ENCODE measurements at places on chromosomes 2 and 18.

- no peak for DNase-seq
Observed at GRCh38 chr2:109594246-109594885, 19.4 kb downstream of the SEPTIN10 start.

GRCh38 chr2:15111718-15112117 lies 449.4 kb downstream of the NBAS start:
- DNase-seq: no peak

DNA sequence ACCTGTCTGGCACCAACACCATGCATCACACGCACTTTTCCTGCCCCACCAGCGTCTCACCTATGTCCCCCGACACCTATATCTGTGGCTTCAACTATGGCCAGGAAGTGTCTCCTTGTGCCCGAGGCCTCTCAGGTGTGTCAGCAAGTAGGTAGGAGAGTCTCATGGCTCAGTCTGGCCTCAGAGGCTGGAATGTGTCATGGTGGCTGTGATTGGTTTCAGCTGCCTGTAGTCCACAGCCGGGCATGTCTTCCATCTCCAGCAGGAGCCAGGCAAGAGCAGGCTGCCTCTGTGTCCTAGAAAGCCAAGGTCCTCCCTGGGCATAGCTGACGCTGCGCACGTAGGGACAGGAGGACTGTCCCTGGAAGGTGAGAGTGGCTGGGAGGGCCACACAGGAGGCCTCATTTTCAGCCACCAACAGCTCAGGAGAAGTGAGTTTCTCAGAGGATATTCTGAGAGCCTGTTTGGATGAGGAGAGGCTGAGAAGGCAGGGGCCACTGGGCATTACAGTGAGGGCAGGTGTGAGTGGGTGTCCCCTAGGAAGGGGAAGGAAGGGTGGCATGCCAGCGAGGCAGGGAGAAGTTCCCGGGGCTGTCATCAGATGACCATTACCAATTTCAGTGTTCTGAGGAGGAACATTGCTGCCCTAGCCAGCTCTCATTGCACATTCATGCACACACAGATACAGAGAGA lies 47.2 kb downstream of the SDC1 start:
- no peak for DNase-seq

DNA sequence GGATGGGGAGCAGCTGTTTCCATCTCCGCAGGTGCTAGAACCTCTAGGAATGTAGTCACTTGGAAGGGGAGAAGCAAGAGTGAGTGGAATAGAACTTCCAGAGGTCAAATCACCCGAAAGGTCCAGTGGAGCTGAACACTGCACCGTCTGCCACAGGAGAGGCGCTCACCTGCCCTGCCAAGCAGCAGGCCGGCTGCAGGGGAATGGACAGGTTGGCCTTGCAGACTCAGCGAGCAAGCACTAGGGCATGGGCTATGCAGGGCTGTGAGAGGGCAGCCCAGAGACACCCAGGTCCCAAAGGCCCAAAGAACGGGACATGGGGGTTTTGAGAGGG lies 214.2 kb downstream of the TNS1 start:
- no peak for DNase-seq

DNA sequence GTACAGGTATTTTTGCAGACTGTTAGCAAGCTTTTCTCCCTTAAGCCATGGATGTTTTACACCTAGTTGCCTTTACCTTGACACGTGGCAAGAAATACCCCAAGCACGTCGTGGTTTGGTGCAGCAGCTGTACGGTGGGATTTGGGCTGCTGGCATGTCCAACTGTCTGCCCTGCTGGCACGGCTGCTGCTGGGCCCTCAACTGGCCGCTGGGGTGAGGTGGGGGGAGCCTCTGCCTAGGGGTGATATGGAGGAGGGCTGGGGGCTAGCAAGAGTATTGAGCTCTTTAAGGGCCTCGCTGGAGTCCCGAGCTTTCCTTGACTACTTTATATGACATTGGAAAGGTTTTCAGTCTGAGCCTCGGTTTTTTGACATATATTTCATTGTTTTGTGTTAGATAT lies 41.6 kb downstream of the LPIN1 start:
- DNase-seq: no peak

- no peak for DNase-seq
Observed at GRCh38 chr2:184610891-184611290, 12.6 kb downstream of the ZNF804A start.

- no peak for DNase-seq
Observed at GRCh38 chr2:26916128-26916692, 54.2 kb upstream of the MAPRE3 start.

GRCh38 chr18:21242780-21243401 lies 859 bp downstream of the GREB1L start:
- no peak for DNase-seq

DNA sequence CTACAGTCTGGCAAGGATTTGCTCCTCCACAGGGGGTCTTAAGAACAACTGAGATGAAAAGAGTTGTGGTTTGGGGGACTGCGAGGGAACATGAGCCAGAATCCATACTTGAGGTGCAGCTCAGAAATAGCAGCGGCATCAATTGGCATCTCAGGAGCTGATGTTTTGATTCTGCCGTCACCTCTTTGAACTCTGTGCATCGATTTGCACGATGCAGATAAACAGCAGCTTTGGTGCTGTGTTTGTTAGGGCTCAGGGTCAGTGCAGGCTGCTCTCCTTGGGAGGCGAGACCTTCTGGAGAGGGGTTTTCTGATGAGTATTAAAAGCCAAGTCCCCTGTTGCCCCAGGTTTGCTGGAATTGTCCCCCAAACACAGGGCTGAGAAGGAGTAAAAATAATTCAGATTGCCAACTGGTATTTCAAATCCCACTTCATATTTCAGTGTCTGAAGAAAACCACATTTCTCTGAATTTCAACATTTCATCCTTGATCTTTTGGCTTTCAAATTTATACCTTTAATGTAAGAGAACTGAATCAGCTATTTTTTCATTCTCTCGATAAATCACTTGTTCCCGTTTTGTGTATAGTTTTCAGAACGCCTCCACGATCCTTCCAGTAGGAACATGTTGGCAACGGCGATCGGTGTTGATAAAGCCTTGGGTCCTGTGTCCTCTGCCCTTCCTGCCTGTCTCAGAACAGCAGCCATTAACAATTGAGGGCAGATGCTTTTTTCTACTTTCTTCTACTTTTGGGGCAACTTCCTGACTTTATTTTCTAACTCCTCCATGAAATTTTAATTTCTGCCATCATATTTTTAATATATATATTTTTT lies 65.0 kb downstream of the RAB31 start:
- no peak for DNase-seq

DNA sequence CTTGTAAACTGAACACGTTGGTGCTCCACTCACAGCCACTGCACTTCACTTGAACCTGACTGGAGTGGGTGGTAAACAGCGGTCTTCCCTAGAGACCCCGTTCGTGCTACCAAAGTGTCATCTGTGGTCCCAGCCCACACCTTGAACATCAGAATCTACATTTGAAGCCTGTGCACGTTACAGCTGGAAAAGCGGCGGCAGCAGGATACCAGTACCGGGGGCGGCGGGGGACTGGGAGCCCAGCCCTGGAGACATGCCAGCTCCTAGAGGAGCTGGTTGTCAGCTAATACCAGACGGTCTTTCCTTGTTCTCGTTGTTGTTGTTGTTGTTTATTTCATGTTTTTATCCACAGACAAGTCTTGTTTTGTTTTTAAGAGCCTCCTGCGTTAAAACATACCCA lies 156.7 kb downstream of the WDSUB1 start:
- peak; percentile 34 for DNase-seq

DNA sequence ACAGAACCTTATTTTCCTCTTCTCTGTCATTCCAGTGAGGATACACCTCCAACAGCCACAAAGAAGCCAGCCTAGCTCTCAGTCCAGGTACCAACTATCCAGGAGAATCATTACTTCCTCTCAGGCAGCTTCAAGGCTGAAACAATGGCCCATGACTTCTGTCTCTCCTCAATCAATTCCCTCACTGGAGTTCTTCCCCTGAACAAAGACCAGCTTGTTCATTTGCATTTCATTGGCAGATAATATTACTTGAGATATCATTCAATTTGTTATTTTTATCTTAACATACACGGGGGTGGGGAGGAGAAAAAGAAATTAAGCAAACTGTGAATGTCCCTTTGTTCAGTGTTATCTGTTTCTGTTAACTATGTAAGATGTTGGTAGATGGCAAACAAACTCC lies 44.0 kb downstream of the CCDC141 start:
- DNase-seq: no peak

- no peak for DNase-seq
Observed at GRCh38 chr2:69742322-69742952, 503 bp downstream of the ANXA4 start.

DNA sequence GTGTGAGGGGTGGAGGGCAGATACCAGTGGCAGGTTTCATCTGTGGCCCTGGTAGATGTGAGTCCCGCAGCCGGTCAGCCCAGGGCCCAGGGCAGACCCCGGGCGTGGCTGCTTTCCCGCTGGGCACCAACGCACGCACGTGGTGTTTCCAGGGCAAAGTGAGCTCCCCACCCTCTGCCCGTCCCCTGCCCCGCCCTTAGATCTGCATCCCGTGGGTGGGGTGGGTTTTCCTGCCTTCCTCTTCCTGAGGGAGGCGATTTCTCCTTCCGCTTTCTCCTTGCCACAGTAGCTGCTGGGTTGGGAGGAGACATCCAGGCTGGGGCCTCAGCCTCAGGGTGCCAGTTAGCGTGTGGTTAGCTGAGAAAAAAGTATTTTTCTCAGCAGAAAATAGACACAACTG lies 49.6 kb downstream of the ODC1 start:
- DNase-seq: no peak

DNA sequence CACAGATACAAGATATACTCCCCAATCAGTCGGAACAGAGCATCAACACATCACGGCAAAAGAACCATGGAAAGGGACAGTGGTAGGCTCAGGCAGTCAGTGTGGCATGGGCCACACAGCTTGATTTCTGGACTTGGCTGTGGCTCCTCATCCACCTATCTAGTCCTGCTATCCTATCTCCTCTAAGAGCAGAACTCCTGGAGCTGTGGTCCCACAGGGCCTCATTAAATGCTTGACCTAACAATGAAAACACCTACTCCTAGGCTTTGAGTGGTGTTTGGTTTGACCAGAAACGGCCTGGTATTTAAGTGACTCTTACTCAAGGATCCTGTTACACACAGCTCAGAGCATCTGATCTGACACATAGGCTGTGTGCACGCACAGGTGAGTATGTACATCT lies 33.6 kb upstream of the SMAD2 start:
- peak; percentile 59 for DNase-seq

DNA sequence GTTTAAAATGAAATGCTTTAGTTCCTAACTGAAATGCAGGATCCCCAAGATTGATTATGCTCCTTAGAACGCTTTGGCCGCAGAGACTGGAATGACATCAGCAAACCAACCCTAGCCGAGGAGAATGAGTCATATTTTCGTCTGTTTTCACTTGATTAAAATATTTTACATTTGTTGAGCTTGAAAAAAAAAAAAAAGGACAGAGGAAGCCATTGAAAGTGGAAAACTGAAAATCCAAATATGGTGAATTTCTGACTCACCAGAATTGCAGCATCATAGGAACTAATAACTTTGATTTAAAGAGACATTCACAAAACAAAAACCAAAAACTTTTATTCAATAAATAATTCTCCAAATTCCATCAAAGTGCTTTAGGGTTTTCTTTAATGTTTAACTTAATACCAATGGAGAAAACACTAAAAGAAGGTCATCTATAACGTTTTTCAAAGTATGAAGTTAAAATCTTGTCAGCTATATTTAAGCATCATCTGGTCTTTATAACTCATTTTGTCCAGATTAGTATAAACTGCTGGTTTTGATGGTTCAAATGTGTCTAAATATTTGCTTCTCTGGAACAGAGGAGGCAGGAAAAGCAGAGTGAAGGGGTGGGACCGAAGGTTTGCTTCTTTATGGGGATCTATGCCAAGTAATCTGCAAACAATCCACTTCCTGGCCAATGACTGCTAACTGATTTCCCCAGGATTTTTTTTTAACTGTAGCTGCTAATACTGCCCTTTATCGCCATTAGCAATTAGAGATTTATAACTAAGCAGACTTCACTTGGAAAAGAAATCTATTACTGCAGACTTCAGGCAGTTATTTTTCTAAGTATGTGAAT lies 30.9 kb upstream of the COL5A2 start:
- DNase-seq: no peak

GRCh38 chr2:231128541-231128940 lies 3.7 kb upstream of the HTR2B start:
- no peak for DNase-seq

GRCh38 chr2:231672617-231673347 lies 35.5 kb upstream of the PTMA start:
- peak; percentile 88 for DNase-seq

GRCh38 chr2:158722266-158723105 lies 72.6 kb upstream of the DAPL1 start:
- DNase-seq: no peak

- no peak for DNase-seq
Observed at GRCh38 chr2:142165790-142166189, 35.0 kb upstream of the LRP1B start.

DNA sequence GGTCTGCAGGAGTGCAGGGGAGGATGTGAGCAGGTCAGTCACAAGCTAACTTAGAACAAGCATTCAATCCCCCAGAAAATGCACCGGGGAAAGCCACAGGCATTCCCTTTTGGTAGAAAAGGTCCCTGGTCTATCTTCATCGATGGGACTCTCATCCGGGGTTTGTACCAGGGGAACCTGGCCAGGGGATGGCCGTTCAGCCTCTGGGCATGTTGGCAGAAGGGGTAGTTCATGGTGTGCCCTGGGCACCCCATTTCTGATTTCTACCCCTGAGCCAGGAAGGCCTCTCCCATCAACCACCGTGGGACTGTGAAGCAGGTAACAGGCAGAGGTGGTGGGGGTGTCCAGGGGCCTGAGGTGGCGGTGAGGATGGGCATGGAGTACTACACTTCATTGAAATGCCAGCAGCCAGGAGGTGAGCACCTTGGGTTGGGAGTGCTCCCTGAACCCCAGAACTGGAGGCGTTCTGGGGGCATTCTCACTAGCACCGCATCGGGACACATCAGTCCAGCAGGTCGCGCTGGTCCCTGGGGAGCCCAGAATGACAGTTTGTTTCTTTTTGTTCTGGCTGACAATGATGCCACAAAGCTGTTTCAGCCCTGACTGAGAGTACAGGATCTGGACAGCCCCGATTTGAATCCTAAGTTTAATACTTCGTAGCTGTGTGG lies 172.3 kb downstream of the SMAD7 start:
- DNase-seq: no peak
